ENCODE measurements at places on chromosomes 13 and 19.

DNA sequence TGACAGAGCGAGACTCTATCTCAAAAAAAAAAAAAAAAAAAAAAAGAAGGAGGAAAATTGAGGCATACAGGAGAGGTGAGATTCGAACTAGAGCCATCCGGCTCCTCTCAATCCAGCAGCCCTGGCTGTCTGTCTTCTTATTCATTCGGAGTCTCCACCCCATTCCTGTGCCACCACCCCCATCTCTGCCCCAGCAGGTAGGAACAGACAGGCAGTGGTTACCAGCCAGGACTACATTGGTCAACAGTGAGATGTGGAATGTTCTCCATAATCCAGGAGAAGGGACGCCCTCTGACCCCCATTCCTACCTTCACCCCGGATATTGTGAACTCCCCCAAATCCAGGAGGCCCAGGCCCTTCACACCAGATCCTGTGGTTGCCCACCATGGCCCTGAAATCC is 6.6 kb upstream of the S1PR2 start:
- no peak for DNase-seq

DNA sequence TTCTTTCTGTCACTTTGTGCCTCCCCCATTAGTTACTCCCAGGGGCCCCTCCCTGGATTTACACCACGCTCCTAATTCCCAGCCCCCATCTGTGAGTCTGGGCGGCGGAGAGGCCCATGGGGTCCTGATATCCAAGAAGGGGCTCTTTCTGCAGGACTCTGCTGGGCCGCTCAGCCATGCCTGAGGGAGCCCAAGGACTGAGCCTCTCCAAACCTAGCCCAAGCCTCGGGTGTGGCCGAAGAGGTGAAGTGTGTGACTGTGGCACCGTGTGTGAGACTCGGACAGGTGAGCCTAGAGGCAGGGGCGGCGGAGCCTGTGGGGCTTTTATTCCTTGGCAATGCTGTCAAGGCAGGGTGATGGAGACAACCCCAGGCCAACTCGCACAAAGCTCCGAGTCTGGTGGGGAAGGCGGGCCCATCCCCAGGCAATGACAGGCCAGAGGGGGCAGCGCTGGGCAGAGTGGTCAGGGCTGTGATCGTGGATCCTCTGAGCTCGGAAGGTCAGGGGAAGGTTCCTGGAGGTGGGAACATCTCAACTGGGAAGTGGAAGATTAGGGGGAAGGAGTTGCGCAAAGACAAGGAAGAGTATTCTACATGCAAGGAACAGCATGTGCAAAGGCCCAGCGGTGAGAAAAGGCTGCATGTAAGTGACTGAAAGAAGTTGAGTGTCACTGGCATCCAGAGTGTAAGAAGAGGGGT is 1.6 kb downstream of the PLEKHG2 start:
- no peak for DNase-seq

DNA sequence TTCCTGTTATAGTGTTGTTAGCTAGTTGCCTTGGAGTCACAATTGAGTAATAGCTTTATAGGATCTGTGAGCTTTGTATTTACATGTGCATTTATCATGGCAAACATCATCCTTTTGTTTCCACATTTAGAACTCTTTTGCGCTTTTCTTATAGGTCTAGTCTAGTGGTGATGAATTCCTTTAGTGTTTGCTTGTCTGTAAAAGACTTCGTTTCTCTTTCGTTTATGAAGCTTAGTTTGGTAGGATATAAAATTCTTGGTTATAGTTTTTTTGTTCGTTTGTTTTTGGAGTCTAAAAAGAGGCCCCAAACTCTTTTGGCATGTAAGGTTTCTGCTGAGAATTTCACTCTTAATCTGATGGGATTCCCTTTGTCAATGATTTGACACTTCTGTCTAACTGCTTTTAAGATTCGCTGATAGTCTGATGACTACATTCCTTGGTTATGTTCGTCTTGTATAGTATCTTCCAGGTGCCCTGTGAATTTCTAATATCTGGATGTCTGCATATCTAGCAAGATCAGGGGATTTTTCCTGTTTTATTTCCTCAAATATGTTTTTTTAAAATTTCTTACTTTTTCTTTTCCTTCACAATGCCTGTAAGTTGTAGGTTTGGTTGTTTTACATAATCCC is 20.2 kb downstream of the DNAJC3 start:
- no peak for DNase-seq

DNA sequence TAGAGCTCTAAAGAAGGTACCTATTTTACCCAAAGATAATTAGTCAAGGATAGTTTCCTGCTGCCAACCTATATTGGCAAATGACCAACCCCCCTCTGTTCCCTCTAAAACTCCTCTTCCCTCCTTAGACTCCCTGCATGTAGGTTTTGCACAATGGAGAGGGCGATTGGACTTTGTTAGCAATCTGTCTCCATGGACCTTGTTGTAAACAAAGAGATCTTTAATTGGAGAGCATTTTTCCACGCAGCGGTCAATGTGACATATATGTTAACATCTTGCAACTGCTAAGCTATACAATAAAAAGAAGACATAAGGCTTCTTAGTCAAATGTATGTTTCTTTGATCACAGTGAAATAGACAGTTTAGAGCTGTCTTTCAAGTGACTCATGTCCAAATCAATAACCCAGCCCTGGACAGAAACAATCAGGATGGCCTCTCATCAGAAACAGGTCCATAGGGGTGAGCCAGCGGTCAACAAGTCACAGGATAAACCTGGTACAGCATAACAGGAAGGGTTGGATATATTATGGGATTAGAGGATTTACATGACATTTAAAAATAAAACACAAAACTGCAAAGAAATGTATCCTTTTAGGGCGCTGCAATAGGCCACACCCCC is 69.7 kb upstream of the UBL3 start:
- no peak for DNase-seq

GRCh38 chr13:70623239-70623638 is 515.0 kb upstream of the KLHL1 start:
- no peak for DNase-seq

DNA sequence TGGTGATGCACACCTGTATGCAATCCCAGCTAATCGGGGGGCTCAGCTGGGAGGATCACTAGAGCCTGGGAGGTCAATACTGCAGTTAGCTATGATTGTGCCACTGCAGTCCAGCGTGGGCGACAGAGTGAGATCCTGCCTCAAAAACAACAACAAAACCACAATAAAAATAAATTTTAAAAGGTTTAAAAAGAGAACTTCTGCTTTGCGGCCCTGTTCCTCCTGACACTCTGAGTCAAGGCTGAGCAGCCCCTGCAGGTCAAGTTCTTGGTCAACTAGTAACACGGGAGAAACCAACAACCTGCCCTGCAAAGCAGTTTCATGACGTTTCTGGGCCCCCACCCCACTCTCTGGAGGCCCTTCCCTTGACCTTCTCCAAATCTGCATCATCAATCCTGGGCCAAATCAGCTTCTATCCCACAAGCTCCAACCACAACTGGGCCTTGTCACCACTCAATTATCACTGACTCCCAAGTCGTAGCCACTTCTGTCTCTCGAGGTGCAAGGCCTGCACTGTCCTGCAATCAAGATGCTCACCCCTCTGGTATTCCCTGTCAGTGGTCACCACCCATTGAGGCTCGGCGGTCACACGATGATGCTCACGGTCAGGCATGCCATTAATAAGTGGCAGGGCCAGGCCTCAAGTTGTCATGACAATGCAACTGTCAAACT is 7.5 kb downstream of the ELAVL1 start:
- no peak for DNase-seq

DNA sequence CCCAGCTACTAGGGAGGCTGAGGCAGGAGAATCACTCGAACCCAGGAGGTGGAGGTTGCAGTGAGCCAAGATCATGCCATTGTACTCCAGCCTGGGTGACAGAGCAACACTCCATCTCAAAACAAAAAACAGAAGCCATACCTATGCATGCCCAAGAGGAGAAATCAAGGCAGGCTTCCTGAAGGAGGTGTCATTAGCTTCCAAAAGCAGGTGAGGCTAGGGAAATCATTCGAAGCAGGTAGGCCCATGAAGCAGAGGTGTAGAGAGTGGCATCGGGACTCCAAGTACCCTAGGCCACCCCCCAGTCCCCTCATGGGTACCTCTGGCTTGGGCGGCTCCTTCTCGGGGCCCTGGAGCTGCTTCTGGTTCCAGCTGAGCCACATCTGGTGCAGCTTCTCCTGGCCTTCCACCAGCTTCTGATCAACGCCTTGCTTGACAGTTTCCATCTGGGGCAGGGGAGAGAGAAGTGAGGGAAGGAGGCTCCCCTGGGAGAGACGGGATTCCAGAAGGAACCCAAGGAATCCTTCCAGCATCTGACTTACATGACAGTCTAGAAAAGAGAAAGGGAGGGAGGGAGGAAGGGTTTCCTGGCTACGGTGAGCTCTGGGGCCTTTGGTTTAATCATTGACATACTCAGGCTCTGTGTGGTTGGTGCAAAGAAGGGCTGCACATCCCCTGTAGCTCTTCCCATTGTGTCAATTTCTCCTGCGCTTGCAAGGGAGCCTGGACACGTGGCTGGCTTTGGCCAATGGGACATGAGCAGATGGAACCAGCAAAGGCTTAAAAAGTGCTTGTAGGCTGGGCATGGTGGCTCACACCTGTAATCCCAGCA is 13.1 kb upstream of the TICAM1 start:
- no peak for DNase-seq

DNA sequence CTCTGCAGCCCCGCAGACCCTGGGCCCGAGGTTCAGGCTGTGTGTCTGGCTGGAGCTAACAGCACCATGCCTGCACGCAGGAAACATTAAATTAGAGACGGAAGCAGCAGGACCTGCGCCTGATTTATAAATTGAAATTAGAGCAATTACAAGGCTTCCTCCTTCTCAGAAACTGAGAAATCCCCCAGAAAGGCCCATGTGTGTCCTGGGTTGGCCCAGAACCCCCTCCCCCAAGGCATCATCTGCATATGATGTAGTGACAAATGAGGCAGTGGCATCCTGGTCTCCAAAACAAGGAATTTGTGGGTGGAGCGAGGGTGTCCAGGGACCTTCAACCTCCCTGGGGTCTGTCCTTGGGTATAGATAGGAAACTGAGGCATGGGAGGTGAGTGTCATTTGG is 27.2 kb upstream of the SEMA6B start:
- no peak for DNase-seq

- peak; percentile 70 for DNase-seq
These were observed 76.8 kb upstream of the ZNF835 start for GRCh38 chr19:56748378-56748777.

- DNase-seq: no peak
These were observed 24.1 kb downstream of the NKPD1 start for GRCh38 chr19:45136507-45137178.

DNA sequence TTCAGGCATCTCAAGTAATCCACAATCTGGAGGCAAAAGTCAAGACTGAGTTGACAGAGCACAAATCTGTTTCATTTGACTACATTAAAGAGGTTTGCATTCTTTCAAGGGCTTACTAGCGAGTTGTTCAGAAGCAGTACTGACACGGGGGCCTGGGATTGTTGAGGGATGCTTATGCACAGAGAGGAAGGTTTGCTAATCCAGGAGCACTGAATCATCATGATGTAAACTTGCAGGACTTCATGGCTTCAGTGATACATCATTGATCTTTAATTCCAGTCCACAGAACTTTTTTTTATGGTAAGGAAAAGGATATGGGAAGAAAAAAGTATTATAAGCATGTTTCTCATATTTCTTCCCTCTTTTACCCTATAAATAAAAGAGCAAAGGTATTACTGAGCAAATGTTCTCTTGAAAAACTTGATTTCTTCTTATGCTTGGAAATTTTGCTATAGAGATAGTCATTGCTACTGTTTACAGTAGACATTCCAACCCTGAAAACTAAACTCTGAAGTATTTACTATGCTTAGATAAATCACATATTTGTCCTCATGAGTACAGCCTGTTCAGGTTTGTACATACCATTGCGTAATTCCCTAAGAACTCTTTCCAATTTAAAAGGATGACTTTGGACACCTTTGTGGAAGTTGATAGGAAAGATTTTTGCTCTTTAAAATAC is 65.8 kb upstream of the KPNA3 start:
- no peak for DNase-seq

- no peak for DNase-seq
These were observed 13.1 kb downstream of the NUFIP1 start for GRCh38 chr13:44976196-44976595.

DNA sequence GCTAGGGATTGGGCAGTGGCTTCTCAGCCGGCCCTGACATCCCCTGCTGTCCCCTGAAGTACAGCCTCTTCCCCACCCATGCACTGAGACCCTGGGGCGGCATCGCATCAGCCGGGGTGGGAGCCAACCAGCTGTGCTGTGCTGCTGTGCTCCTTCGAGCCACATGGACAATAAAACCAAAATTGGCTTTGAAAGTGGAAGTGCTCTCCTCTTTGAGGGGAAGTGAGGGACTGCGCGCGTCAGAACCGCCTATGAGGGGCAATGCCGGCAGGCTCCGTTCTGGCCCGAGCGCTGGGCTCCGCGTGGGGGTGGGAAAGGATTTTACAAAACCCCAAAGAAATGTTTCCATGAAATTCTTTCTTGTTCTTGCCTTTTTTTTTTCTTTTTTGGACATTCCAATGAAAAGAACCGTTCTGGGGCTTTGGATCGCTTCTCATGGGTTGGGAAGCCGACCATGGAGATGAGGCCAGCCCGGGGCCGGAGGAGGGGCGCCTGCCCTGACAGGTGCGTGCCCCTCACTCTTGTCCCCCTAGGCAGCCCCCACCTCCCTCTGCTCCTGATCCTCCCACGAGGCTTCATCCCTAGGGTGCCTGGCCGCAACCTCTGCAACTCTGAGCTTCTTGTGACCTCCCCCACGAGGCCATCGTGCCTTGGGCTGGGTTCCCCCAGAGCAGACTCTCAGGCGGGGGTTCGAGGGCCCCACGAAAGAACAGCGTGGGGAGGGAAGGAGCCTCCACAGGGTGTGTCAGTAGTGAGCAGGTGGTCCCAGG is 22.6 kb downstream of the KLHL26 start:
- DNase-seq: no peak

GRCh38 chr19:13762635-13763235 is 1.6 kb upstream of the MRI1 start:
- no peak for DNase-seq

GRCh38 chr13:64446372-64446771 is 2783.8 kb downstream of the PCDH9 start:
- no peak for DNase-seq

GRCh38 chr13:52686376-52686775 is 33.7 kb downstream of the SUGT1 start:
- DNase-seq: no peak

GRCh38 chr13:45385907-45386553 is 32.1 kb downstream of the SLC25A30 start:
- DNase-seq: no peak

DNA sequence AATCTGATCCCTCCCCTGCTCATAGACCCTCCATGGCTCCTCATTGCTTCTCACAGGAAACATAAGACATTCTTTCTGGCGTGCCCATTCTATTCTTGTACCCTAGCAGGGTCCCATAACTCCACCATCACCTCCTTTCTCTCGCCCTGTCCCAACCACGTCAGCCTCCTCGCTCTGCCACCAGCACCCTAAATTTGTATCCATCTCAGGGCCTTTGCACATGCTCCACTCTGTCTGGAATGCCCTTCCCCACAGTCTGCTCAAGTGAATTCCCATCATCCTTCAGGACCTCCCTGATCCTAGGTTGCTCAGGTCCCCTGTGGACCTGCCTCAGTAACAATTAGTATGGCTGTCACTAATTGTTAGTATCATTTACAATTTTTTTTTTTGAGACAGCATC is 10.5 kb downstream of the B3GNT3 start:
- DNase-seq: no peak

GRCh38 chr13:98632961-98633360 is 56.1 kb upstream of the STK24 start:
- DNase-seq: no peak
